ENCODE measurements at places on chromosomes 6 and 20.
A peak's percentile ranks its signal among the peaks of the same experiment; 100 is the strongest.

GRCh38 chr6:67412035-67412434 lies 1223.0 kb upstream of the ADGRB3 start:
- no peak for DNase-seq

DNA sequence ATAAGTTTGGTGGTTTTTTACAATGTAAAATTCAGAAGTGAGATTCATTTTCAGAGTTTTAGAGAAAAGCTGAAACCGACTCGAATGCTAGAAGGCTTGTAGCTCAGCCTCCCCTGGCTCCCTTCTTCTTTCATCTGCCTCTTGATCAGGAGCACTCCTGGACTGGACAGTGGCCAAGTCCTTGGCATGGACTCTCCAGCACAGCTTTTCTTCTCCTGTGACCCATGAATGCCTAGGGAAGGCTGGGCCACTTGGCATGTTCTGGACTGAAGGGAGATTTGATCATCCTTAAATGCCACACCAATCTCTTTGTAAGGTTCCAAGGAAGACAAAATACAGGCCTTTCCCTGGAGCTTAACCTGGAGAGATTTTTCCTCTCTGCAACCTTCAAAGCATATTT lies 384.0 kb upstream of the SASH1 start:
- DNase-seq, result peak; percentile 45

DNA sequence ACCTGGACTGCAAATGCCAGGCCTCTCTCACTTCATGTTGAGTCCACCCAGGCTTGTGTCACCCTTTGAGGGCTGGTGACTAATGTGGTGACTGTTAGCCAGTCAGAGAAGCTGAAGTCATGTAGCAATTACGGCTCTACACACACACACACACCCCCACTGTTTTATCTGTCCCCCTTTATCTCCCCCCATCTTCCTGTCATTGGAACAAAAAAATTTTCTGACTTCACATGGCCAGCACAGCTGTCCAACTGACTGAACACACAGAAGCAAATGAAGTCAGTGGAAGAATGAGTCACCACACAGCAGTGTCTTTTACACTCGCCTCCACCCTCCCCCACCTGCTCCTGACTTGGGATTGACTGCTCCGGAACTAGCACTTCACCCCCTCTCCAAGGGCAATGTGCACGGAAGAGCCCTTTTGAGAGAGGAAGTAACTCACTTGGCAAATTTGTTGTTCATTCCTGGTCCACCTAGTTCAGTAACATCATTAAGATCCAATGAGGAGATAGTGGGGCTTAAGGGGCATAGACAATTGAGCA lies 198.0 kb downstream of the RNF144B start:
- no peak for DNase-seq

DNA sequence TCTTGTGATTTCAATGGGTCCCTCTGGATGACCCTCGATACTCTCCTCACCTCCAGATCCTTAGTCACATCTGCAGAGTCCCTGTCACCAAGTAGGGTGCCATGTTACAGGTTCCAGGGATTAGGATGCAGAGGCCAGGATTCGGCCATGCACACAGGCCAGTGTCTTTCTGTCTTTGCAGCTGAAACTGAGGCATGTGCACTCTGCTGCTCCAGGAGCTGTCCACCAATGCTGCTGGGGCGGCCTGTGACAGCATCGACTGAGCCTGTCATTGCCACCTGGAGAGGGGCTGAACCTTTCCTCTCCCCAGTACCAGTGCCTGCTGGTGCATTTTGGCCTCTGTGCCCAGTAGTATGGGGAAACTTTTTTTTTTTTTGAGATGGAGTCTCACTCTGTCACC lies 4.4 kb upstream of the RBM38 start:
- DNase-seq, result no peak

DNA sequence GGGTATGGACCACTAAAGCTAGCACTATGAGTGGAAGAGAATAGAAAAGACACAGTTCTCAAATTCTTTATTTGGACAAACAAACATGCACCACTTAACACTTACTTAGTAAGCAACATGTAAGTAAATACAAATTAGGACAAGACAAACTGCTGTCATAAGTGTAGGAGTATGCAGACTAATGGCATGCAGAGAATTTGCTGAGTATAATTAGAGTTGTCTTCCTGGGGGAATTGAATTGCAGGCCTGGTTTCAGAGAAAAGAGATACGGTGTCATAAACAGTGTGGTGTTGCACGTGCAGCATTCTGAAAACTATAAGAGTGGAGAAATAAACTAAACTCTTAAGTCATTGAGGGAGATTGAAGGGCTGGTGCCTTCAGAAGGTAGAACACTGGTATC lies 125.2 kb upstream of the EYA4 start:
- no peak for DNase-seq

- DNase-seq, result peak; percentile 33
Measured at GRCh38 chr6:5490501-5491069, 229.3 kb downstream of the FARS2 start.

DNA sequence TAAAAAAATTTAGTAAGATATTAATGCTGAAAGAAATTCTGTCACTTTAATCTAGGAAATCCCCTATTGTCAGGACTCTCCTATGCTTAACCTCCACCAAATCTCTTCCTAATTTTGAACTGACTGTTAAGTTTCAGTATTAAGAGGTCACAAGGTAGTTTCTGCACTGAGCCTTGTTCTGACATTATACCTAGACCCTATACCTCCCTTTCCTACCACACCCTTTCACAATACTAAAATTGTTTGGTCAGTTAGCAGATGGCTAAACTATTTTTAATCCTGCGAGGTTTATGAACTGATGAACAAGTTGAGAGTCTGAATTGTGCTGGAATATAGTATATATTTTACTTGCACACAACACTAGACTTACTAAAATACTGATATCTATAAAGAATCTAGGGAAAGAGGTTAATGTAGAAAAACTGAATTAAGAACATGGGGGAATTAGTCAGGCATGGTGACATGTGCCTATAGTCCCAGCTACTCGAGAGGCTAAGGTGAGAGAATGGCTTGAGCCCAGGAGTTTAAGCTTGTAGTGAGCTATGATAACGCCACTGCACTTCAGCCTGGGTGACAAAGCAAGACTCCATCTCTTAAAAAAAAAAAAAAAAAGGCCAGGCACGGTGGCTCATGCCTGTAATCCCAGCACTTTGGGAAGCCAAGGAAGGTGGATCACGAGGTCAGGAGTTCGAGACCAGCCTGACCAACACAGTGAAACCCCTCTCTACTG lies 51.5 kb downstream of the HBS1L start:
- no peak for DNase-seq

DNA sequence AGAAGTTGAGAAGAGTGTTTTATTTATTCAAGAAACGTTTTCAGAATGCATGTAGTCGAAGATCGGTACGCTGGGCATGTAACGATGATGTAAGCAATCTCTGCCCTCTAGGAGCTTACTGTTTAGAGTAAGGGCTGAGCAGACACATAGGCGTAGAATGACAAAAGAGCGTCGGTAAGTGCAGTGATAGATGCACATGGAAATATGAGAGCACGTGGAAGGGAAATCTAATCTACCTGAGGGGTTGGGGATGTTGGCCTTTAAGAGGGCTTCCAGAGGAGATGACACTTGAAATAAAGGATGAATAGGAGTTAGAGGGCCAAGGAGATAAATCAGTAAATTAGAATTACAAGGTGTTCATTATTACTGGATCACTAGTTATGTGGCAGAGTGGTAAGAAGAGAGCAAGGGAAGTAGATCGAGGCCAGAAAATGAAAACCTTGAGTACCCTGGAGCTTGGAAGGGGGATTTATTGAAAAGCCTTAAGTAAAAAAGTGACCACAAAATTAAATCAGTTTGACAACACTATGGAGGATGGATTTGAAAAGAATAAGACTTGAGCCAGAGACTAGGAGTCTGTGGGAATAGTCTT lies 782 bp downstream of the TRMT11 start:
- no peak for DNase-seq

DNA sequence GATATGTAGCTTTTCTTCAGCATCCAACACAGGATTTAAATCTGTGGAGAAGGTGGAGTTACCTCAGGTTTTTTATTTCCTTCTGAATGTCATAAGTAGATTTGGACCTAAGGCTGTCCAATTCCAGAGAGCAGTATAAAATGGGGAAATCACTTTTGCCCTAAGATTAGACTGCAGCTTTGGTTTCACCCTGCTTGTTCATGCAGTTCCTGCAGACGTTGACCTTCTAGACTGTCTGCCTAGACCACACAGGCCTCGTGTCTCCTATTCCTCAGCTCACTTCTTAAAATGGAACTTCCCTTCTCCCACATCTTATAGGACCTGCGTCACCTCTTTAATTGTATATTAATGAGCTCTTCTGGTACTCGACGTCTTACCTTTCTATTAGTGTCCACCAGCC lies 26.0 kb upstream of the C6orf62 start:
- no peak for DNase-seq

DNA sequence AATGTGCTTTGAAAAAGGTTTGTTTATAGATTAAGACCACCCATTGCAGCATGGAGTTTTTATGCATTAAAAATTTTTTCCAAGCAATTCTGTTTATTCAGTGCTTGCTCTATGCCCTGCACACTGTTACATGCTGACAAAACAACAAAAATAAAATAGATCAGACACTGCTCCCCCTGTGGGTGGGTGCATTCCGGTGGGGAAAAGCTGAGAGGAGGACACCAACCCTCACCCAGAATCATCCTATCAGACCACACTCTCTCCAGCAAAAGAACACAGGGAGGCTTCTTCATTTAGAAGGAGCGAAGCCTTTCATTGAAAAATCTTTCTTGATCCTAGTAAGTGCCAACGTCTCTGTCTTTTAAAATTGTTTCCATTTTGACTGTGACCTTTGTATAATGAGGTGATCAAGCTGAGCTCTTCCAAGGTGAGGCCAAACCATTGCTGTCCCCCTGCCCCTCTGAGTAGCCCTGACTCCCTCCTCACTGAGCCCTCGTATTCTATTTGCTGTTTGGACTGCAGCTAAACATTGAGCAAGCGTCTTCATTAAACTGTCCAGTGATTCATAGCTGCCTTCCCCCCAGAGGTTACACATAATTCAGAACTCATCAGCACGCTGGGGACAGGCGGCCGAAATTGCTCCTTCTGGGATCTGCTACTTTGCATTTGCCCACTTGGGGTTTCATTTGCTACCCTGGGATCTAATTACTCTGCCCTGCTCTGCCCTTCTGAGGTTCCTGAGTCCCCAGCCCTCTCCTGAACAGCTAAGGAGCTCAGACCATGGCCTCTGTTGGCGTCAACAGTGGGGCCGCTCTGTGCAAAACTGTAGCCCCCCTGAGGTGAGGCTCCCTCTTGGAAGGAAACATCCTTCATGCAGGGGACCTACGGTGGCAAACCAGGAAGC lies 102.4 kb downstream of the F13A1 start:
- no peak for DNase-seq

DNA sequence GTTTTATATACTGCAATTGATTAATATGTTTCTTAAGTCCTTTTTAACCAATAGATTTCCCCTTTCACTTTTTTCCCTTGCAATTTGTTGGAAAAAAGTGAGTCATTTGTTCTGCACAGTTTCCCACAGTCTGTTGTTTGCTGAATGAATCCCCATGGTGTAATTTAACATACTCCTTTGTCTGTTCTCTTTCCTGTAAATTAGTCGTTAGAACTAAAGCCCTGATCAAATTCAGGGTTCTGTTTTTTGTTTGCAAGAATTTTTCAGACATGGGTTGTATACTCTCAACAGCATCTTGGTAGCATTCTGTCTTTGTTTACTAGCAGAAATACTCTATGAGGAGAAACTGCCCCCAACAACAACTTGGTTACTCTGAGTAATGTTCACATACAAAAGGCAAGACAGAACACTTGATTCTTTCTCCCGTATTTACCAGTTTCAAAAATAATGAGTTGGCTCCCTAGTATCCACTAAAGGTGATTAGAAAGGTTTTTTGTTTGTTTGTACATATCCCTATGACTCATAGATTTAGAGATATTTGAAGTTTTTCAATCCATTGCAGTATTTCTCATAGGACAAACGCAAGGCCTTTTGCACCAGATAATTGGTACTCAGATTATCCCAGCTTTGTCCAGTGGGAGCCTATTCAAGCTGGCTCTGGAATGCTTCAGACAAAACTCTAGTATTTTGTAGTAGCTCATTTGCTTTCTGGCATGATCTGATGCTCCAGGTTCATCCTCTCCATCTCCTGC lies 16.5 kb downstream of the BLOC1S5 start:
- peak; percentile 38 for DNase-seq

Data from brain (organoid and tissue), 16 donors.